ENCODE measurements at places on chromosomes 5 and 9.

DNA sequence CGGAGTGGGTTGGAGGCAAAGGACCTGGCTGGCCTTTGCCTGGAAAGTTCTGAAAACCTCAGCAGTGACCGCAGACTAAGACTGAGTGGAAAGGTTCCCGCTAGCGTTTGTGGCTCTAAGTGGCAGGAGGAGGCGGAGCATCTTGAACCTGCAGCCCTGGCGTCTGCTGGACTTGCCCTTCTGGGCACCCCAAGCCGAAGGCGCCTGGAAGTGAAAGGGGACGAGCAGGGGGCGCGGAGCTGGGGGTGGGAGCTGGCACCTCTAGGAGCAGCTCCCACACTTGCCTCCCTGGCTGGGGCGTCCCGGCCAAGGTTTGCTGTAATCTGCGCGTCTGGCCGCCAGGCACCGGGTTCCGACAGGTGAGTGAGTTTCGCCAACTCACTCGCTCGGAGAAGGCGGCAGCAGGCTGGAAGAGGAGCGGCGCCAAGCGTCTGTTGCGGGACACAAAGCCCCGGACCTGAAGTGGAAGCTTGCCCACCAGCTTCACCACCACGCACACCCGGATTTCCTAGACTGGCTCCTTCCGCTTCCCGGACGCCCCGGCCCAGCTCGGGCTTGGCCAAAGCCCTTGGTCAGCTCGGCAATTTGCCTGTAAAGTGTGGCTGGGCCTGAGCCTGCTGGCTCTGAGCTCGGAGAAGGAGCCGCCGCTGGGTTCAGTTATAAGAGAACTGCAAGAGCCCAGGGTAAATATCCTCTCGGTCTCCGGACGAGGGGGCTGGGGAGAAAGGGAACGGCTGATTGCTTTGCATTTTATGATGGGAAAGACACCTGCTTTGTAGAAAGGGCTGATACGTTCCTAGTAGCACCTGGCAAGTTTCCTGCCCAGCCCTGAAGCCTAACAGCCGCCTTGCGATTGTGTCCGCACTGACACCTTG, at the start of gene GNA14:
GNA14 (minus strand) TSS at position 89 of the 875 bp plus-strand sequence. CDS start 529 bp downstream, outside the sequence.
- DNase-seq: peak; percentile 43

DNA sequence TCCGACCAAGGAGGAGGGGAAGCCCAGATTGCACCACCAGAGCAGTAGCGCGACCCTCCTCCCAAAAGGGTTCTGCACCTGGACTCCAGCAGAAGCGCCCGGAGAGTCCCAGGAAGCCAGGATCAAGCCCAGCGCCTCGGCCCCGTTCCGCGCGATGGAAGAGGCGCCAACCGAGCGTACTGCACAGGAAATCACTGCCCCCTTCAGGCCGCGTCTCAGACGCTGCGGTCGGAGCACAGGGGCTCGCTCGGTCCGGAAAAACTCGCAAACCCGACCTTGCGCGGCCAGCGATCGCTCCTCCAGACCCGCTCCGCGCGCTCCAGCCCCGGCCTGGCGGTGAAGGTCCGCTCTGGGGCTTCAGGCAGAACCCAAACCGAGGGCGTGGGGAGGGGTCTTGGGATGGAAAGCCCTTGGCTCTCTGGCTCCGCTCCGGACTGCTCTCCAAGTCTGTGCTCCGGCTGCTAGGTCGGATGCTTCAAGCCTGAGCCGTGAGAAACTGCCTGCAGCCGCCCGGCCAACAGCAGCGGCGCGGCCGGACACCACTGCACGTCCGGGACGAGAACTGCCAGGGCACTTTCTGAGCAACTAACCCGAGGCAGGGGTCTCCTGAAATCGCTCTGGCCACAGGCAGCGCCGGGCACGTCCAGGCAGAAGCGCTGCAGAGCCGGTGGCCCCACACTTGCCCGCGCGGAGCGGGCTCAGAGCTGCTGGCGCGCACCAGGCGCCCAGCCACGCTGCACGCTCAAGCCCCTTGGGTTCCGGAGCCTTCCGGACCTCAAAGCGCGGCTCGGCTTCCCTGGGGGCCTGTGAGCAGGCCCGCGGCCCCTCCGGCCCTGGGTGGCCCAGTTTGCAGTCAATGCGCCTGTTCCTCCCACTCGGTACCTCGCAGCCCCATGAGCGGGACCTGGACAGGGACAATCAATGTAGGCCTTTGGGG, 1.3 kb downstream of the GABBR2 start:
- DNase-seq: peak; percentile 42

GRCh38 chr5:163162645-163163044, 274.8 kb upstream of the CCNG1 start:
- DNase-seq: no peak

DNA sequence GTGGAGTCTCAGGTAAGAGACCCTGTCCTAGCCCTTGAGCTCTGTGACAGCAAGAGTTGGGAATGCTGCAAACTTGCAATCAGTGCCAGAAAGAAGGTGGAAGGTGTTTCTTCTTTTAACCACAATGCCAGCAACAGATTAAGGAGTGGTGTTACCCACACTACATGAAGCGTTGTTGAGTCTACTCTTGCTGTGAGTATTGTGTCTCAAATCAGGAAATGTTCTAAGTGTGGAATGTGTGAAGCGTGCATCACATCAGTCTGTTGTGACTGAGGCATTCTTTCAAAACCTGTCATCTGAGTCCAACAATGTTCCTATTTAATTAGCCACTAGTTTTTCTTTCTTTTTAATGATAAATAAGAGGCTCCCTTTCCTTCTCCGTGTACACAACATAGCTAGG, 2.9 kb upstream of the LURAP1L start:
- DNase-seq: no peak

DNA sequence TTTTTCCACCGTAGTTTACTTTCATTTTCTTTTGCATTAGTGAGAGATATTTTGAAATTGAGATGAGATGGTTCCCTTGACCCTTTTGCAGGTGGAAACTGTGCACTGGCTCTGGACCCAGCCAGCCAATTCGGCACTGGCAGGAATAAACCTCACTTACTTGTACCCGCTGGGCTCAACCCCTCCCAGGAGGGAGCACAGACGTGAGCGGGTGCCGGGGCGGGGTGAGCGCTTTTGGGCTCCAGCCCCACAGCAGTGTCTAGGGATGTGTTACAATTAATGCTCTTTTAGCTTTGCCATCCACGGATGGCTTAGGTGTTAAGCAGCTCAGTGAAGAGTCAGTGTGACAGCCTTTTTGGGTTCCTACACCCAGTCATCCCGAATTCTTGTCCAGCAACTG, 766.1 kb upstream of the CHD1 start:
- DNase-seq: no peak

DNA sequence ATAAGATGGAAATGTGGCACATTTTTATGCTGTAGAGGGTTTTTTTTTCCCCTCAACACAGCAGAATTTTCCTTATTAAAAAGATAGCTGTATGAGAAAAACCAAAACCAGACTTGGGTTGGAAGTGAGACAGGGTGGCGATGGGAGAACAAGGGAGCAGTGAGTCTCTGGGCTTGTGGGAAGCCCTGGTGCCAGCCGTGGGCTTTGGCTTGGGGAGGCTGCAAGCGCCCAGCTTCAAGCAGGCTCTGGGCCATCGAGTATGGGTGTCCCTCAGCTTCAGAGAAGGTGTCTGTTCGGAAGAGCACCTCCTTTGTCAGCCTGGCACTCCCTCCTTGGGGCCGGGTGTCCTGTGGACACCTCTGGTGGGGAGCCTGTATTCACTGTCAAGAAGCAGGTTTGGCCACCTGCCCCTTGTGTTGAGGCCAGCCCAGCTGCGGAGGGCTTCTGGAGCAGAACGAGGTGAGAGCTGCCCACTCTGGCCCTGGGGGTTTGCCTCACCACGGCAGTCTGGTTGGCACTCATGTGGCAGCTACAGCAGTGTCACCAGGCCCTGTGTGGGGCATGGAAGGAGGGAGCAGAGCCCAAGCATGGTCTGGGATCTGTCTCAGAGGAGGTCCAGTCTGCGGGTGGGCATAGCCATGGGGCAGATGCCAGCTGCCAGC, 37.6 kb upstream of the ANGPTL2 start:
- DNase-seq: no peak
